ENCODE measurements at places on chromosomes 1 and 21.

DNA sequence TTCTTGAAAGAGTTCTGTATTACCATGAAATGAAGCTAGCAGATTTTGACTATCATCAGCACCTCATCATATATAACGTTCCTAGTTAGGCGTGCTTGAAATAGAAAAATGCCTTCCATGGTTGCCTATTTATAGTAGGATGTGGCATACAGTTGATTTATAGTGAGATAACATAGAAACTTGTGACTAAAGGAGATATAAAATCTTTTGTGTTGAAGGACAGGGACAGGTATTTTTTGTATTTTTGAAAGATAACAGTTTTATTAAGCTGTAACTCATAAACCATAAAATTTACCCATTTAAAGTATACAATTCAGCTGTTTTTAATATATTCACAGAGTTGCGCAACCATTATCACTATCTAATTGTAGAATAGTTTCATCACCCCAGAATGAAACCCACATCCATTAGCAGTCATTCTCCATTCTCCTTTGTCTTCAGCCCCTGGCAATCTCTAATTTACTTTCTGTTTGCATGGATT, 19.3 kb downstream of the SPEN start:
- no peak for DNase-seq

GRCh38 chr1:41341365-41341683, 19.9 kb upstream of the FOXO6 start:
- DNase-seq, result no peak

GRCh38 chr1:30371888-30372791, 351.2 kb downstream of the MATN1 start:
- no peak for DNase-seq

- no peak for DNase-seq
Measured at GRCh38 chr21:21722731-21723130, 724.5 kb downstream of the NCAM2 start.

DNA sequence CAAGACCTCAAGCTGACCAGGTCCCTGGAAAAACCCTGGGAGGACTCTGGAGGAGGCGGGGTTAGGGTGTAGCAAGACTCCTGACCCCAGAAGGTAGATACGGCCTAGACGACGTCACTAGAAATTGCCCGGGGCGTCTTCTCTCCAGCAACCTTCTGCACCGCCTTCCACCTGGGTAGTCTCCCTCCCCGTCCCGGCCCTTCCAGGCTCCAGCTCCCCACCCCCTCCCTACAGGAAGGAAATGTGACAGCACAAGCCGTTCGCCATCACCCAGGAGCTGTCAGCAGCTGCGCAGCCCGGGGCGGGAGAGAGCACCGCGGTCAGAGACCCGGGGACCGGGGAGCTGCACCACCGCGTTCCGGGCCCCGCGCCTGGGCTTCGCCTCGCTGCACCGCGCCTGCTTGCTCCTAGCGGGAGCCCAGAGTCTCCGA, 20.0 kb downstream of the SERTAD4 start:
- DNase-seq, result no peak

DNA sequence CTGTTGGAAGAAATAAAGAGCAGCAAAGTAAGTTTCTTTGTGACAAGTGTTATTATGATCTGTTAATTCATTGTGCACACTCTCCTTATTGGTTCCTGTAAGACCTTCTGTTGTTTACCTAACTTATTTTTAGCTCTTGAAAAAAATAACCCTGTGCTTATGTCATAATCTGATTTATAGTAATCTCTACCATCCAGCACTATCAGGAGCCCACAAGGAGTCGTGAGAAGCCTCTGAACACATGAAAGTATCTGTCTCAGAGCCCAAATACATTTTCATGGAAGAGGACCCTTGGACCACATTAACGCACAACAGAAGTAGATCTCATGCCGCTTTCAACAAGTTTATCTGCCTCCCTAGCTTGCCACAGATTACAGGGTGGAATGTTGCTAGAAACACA, 45.8 kb downstream of the CENPF start:
- no peak for DNase-seq

DNA sequence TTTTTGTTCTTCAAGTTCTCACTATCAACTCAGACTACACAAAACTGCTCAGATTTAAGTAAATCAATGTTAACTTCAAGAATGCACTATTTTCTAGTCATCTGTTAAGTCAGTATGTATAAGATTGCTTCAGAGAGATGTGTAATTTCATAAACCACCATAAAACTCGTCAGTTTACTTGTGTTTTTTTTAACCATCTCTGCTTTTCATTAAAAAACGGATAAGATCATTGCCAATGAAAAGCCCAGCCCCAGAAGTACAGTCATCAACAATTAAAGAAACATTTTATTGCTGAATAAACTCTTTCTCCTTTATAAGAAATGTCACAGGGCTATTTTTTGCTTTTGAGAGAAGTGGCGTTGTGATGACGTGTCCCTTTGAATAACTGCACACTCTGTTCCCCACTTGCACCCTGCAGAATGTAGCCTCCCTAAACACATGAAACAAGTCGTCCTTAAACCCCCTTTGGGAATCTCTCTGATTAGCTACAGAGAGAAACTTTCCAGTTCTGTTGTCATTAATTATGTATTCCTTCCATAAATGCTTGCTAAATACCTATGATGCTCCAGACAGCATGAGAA, 202.7 kb upstream of the FOXD3 start:
- no peak for DNase-seq

GRCh38 chr1:171590022-171590421, 32.0 kb upstream of the MYOCOS start:
- no peak for DNase-seq

DNA sequence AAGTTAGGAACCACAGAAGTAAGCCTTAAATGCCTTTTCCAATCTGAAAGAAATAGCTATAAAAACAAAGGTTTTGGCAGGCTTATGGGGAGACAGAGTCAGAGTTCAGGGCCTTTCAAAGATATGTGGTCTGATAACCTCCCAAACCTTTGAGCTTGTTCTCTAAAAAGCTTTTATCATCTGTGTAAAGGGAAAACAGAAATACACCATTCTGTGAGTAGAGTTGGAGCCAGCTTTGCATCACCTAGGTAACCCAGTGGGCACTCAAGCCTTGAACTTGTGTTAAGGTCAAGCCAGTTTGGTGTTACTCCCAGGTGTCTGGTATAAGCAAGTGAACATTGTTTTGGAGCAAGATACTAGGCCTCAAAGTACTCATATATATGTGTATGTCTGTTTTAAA, 50.1 kb downstream of the LAMC1 start:
- no peak for DNase-seq

- DNase-seq, result no peak
Measured at GRCh38 chr1:200242110-200243041, 167.5 kb downstream of the ZNF281 start.

DNA sequence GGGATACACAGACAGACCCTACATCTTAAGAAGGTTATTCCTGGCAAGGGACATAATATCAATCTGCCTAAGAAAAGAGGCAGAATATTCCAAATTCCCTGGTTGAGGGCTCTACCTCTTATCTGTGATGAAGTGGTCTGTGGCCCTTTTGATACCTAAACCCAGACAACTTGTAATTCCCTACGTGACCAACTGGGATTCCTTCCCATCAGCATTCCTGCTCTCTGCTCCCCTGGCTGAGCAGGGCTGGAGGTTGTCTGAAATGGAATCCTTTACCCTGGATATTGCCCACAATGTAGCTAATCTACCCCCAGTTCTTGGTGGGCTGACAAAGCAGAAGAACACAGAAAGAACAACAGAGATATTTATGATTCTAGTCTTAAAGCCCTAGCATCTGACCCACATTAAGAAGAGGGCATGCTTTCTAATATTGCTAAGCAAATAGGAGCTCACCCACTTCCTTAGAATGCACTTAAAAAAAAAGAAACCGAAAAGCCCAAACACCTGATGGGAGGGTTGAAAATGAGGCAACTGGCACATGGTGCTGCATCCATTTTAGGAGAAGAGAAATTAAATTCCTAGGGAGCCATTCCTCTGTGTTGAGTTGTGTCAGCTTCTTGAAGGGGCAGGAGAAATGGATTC, 36.8 kb downstream of the GADD45A start:
- no peak for DNase-seq

- no peak for DNase-seq
Measured at GRCh38 chr1:27542463-27543273, 52.7 kb upstream of the WASF2 start.

- DNase-seq, result no peak
Measured at GRCh38 chr21:35770101-35770945, 290.0 kb downstream of the SETD4 start.

DNA sequence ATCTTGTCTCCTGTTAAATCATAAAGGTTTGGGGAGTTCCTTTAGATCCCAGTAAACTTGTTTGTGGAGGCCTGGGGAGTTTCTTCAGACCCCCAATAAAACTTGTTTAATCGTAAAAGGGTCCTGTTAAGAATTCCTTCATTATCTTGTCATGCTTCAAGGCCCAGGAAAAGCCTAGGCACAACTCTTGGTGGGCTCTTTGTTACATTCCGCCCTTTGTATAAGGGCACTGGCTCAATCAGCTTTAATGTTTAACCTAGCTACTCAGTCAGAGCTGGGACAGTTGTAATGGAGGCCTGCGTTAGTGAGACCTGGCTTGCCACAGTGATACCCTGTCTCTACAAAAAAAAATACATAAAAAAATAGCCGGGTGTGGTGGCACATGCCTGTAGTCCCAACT, 77.2 kb downstream of the MPZL1 start:
- no peak for DNase-seq

DNA sequence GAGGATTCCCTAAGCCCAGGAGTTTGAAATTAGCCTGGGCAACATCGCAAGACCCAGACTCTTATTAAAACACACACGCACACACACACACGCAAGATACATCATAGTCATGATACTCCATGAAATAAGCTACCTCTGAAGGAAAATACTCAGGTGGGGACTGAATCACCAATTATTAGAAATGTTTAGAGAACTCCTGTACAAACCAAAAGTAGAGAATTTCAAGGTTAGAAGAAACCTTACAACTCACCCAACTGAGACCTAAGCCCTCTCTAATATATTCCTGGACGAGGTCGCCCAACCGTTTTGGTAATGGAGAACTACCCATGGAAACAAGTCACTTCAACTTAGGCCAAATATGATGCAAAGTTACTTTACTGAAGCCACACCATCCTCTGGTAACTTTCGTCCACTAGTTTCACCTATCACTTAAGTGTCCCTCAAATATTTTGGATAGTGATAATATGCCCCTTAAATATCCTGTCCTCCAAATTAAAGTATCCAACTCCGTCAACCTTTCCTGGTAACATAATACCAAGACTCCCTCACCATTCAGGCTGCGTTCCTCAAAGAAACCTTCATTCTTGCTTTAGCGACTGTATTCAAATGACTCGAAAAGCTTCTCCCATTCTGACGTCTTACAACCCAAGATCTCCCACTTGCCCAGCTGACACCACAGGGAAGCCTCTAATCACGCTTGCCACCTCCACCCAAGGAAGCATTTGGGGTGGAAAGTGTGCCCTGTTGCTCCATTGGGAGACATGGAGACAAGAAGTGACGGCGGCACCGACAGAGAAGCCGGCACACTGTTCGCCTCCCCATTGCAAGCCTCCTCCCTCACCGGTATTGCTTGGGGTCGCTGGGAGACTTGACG, 856 bp downstream of the NRDC start:
- DNase-seq, result peak; percentile 17

DNA sequence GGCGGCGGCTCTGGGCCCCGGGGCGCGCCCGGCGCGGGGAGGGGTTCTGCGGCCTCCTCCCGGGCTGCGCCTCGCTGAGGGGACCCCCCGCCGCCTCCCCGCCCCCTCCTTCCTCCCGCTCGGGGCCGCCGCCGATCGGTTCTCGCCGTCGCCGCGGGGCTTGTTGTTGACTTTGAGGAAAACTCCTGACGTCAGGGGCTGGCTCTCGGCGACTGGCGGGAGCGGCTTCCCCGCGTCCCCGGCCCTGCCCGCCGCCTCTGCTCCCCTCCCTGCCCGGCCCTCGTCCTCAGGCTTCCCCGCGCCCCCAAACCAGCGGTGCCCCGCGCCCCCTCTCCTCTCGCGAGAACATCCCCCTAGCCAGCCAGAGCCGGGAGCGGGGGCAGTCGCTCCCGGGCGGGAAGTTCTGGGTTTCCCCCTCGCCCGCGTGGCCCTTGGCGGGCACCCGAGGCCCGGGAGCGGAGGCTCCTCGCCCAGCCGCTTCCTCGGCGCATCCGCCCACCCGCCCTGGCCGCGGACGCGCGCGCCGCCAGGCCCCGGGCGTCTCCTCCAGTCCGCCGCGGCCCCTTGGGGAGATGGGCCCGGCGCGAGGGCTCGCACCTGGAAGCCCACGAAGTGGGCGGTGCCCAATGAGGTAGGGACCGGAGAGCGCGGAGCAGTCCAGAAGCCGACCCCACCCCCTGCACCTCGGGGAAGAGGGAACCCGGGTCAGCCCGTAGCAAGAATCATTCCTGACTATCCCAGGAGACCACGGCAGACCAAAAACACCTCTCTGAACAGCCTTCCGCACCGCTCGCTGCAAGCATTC, 611 bp upstream of the AKT3 start:
- peak; percentile 52 for DNase-seq

DNA sequence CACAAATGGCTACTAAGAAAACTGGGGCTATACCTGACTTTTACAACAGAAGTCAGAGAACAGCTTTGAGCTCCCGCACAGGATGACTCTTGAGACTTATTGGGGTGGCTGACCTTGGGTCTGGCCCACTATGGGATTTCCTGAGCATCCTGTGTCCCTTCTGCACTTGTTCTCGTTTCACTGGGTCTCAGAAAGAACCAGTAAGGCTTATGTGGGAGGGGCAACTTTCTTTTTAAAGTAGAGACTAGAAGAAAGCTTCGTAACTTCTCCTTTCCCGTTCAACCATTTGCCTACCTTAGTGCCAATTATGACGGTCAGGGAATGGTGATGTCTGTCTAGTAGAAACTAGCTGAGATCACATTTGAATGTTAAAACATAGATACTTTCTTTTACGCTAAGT, 59.5 kb upstream of the C1orf105 start:
- no peak for DNase-seq

DNA sequence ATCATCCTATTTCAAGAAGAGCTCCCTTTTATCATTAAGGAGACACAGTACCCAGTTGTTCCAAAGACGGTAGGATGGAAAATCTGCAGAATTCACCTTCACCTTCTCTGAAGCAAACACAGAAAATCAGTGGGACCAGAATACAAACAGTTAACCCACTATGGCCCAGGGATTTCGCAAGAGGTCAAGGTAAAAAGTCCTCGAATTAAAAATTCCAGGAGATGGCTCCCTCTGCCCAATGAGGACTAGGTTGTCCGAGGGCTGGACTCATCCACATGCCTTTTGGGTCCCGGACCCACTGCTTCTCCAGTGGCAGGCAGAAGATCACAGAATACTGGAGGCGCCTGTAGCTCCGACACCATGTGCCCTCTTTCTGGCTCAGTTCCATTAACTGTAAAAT, 42.9 kb downstream of the RCAN1 start:
- no peak for DNase-seq

DNA sequence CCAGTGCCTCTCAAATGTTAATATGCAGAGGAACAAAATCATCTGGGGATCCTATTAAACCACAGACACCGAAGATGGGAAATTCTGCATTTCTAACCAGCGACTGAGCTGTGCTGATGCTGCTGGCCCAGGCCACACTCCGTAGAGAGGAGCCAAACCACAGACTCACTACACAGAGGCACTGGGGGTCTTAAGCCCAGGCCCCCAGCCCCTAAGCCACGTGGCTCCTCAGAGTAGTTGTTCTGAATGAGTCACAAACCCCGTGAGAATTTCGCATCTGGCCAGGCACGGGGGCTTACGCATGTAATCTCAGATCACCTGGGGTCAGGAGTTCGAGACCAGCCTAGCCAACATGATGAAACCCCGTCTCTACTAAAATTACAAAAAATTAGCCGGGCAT, 2.8 kb upstream of the CELA2A start:
- DNase-seq, result no peak
